ENCODE measurements at places on chromosomes 5 and 9. TPM values are rescaled to one million over a fixed set of nuclear protein-coding genes. Genes with fewer than 3 reads are reported as not detected.
A peak's percentile ranks its signal among the peaks of the same experiment; 100 is the strongest.

Gene STING1
- total RNA-seq = 55.3 TPM

DNA sequence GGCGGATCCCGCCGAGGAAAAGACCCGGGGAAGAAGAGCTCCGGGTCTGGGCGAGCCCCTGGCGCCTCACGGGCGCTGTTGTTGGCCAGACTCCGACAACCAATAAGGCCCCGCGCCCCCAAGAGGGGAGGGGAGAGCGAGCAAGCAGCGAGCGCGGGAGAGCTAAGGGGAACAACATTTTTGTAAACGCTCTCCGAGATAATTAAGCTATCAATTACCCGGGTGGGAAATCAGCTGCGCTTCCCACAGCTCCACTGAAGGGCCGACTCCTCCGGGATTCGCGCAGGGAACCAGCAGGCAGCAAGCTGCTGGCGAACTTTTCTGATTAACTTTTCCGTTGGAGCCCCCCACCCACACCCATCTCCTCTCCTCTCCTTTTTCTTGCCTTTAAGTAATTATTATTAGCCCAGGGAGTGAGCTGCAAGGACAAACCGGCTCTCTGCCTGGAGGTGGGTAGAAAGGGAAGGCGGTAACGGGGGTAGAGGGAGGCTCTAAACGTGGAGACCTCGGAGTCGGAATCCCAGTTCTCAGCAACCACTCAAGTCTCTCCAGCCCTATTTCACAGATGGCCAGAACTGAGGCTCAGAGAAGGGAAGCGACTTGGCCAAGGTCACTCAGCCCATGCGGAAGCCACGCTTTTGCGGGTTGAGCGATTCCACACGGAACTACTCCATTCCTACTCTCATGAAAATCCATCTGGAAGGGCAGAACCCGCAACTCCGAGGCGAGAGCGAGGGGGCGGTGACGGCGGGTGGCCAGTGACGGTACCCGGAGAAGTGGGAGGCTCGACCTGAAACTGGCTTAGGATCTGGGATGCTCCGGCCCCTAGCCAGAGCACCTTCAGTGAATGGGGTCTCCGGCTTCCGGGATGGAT, 1.3 kb downstream of the ASTN2 start:
- DNase-seq = no peak
- peaks cover 99% of the 10 kb centered on the region for H3K27me3 ChIP-seq
- H3K36me3 ChIP-seq = no peaks in the 10 kb centered on the region
- peaks cover 27% of the 10 kb centered on the region for H3K4me1 ChIP-seq
- H3K27ac ChIP-seq = no peak overlapping the region
- peak overlapping the region; percentile 62 for H3K4me3 ChIP-seq

Gene MEGF10
- 0.47 TPM for total RNA-seq

DNA sequence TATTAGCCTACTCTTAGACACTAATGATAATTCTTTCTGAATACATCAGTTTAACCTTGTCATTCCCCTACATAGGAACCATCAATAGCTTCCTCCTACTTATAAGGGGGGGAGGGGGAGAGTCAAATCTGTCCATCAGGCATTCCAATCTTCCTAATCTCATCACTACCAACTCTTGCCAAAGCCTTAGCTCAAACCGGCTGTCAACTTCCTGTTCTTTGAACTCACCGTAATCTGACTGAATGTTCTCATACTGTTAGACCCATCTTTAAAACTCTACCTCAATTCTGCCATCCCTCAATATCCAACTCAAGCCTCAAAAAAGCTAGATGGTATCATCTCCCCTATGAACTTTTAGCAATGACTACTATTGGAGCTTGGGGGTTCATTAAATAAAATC, 41.9 kb upstream of the RNF38 start:
- DNase-seq = no peak
- H3K27ac ChIP-seq = no peak overlapping the region
- H3K36me3 ChIP-seq = no peaks in the 10 kb centered on the region
- no peaks in the 10 kb centered on the region for H3K27me3 ChIP-seq
- peaks cover 27% of the 10 kb centered on the region for H3K4me1 ChIP-seq

DNA sequence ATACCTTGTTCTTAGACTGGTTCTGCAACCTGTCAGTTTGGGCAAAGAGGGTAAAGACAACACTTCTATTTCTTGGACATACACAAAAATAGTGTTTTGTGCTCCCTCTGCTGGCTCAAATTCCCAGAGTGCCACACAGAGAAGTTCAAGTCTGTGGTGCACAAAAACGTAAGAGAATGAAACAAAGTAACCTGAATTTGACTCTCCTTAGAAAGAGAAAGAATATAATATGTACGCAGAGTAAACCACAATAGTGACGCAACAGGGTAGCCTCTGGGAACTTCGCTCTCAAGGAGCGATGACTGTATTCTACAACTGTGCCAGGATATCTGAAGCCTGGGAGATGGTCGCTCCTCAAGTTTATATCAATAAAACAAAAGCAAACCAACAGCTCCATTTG, 18.5 kb downstream of the DDX31 start:
- no peaks in the 10 kb centered on the region for H3K27me3 ChIP-seq
- no peak overlapping the region for H3K4me3 ChIP-seq
- DNase-seq = no peak
- H3K4me1 ChIP-seq = no peaks in the 10 kb centered on the region

GRCh38 chr5:854217-854616, 3.4 kb upstream of the ZDHHC11 start:
- peaks cover 16% of the 10 kb centered on the region for H3K27me3 ChIP-seq
- DNase-seq = no peak
- H3K4me3 ChIP-seq = no peak overlapping the region
- peaks cover 10% of the 10 kb centered on the region for H3K4me1 ChIP-seq

DNA sequence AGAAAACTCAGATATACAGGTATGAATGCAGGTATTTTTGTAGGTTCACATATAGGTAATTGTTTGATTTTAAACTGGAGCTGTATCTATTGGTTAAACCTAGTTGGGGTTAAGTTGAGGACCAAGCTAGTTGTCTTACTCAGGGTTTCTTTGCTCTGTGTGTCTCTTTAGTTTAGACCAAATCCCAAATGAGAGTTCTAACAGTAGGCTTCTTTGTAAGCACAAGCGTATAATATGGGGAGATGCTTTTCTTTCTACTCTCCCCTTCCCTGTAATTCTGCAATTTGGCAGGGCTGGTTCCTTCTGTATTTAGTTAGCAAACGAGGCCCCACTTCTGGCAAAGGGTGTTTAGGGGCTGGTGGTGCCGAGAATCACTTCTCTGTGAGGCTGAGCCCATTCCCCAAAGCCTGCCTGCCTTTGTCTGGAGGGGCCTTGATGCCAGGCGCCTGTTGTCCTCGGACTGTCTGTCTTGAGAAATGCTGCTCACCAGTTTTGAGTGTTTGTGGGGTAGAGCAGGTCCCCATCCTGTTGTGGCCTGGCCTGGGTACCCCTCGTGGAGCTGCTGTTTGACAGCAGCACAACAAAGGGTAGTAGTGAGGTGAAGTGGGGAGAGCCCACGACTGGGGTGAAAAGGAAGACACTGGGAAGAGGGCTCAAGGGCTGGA, 259.3 kb downstream of the FANCC start:
- no peak for DNase-seq
- H3K4me3 ChIP-seq = peak overlapping the region; percentile 55
- peaks cover 33% of the 10 kb centered on the region for H3K36me3 ChIP-seq

All from left ventricle myocardium inferior (tissue), 1 donor.